ENCODE measurements at places on chromosomes 1 and 21.
A peak's percentile ranks its signal among the peaks of the same experiment; 100 is the strongest.

DNA sequence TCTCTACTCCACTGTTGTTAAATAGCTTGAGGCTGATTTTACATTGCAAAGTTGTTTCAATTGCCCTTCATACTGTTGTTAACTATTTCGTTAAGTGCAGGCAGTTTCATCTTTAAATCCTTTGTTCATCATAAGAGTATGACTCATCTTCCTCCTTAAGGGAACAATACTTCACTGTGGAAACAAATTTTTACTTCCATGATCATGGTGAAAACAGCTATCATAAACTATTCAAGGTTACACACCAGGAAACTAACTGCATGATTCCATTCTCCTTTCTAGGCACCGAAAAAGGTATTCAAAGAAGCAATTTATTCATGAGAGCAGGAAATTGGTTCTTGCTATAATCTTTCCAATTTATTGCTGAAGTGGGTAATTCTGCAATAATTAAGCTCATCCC, 593.2 kb downstream of the LRRIQ3 start:
- DNase-seq, result no peak

DNA sequence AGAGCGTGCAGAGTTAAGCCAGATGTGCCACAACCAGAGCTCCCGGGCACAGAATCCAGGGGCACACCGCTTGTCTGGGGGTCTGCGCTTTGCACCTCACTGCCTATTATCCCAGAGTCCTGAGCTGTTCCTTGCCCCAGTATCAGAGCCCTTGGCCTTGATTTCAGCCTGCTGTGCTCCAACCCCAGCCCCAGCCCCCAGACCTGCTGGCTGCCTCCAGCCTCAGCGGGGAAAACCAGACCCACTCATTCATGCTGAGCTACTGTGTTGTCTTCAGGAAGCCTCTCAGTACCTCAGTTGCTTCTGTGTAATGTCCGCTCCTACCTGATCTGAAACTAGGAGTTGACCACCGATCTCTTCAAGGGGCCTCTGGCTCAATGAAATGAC, 1.1 kb downstream of the IKBKE start:
- DNase-seq, result no peak

DNA sequence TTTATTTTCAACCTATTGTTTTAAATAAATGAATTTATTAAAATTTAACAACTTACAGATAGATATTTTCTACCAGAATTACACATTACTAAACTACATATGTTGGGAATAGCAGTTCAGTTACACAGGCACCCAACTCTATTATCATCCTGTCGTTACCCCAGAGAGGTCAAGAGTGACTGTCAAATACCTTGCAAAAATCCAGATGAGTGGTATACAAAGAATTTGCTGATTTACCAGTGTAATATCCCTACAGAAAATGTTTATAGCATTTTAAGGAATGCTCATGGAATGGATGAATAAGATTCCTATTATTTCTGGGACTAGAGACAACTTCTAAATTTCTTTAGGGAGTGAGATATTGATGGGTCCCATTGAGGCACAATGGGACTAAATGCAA, 300.7 kb upstream of the RGS18 start:
- no peak for DNase-seq

GRCh38 chr1:223682502-223682901, 17.0 kb upstream of the CAPN8 start:
- no peak for DNase-seq

GRCh38 chr1:205186191-205186590, 25.3 kb downstream of the DSTYK start:
- no peak for DNase-seq

DNA sequence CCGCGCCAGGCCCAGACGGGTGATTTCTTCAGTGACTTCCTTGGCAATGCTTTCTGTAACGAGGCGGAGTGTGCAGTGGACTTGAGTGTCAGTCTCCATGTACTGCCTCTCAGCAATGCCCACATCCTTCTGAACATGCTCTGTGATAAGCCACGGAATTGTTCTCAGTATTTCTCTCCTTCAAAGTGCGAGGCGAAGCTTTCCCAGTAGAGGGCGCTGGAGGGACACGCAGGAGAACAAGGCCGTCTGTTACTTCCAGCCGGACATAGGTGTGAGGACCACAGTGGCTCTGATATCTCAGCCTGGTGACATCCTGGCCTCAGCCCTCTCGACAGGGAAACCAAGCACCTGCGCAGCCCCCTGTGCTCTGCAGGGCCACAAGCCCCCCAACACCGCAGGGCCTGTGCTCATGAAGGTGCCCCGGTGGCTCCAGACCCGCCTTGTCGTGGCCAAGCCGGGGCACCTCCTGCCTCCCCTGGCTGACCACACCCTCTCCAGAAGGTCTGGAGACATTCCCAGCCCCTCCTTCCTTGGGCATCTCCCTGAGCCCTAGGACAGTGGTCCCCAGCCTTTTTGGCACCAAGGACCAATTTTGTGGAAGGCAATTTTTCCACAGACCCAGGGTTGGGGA, 46.1 kb upstream of the BACE2 start:
- DNase-seq, result peak; percentile 92

DNA sequence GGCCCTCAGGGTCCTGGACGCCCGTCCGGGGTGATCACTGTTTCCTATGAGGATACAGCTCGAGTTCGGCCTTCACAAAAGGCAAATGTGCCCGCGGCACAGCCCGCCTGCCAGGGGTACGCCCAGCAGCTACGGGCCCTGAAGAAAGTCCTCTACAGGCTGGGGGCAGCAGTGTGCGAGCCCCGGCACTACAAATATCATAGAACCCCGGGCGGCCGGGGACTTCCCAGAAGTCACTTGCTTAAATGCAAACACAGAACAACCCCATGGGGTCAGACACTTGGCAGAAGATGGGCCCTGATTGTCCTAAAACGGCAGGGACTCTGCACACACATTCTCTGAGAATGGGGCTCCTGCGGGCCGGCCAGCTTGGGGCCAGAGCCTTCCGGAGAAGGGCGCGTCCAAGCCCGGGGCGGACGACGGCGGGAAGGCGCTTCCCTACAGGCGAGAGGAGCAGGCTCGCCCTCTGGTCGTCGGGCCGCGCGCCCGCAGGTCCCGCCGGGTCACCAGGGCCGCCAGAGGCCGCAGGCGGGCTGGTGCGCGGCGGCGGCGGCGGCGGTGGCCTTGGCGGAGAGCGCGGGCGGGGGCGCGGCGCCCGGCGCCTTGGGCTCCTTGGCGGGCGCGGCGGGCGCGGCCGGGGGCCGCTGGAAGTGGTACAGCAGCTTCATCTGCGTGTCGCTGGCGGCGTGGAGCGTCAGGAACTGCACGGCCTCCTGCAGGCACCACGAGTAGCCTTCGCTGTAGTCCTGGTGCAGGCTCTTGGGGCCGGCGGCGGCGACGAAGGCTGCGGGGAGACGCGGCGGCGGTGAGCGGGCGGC, 888 bp downstream of the HES5 start:
- no peak for DNase-seq

- no peak for DNase-seq
Measured at GRCh38 chr1:20052386-20052785, 17.6 kb upstream of the PLA2G5 start.

- peak; percentile 86 for DNase-seq
Measured at GRCh38 chr1:234933475-234933874, 195.2 kb downstream of the TOMM20 start.

- DNase-seq, result no peak
Measured at GRCh38 chr1:168206111-168206510, 19.7 kb upstream of the SFT2D2 start.

DNA sequence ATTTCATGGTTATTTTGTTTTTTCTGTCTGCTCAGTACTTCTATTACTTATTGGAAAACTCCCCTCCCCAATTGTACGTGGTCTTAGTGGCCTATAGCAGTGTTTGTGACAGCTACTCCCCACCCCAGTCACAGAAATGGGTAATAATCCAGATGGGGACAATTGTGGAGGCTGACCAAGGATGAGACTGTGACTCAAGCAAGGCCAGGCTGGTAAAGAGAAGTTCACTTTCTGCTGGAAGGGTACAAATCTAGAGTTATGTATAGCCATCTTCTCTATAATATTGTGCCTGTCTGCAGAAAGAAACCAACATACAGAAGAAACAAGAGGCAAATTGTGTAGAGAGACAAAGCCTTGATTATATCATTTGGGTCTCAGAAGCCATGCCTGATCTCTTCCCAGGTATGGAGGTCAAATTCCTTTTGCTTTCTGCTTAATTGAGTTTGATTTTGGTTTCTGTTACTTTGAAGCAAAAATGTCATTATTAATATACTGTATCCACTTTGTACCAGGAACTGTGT, 270.4 kb downstream of the HLX start:
- DNase-seq, result no peak

DNA sequence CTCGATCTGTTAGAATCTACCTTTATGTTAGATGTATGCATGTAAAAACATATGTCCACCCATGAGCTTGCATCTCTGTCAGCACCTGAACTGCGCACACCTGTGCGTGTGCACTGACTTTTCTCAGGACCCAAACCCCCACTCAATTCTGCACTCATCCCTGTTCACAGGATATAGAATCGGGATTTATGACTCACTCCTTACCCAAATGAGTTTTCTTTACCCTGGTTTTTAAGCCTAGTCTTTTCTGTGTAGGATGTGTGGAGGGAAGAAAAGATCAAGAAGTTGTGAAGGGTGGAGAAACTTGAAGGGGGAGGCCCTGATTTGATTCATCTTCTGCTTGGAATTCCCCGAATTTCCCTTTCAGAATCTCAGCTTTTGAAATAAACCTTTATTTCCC, 2.4 kb downstream of the ACKR1 start:
- no peak for DNase-seq

DNA sequence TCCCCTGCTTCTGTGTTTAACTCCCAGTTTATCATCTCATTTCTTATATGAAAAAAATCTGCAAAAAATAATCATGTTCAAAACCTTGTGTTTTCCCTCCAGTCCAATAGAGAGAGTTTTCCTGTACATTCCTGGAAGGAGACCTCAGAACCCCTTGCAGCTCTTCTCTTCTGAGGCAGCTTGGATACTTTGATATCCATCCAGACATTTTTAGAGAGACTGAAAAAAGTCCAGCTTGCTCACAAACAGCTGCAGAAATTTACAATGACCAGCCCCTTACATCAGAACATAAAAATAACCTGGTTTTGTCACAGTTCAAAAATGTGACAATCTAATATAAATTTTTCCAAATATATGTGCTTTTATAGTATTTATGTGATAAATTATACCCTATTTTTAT, 73.3 kb upstream of the C1orf115 start:
- no peak for DNase-seq

GRCh38 chr1:39833121-39833520, 44.5 kb upstream of the BMP8B start:
- DNase-seq, result no peak

DNA sequence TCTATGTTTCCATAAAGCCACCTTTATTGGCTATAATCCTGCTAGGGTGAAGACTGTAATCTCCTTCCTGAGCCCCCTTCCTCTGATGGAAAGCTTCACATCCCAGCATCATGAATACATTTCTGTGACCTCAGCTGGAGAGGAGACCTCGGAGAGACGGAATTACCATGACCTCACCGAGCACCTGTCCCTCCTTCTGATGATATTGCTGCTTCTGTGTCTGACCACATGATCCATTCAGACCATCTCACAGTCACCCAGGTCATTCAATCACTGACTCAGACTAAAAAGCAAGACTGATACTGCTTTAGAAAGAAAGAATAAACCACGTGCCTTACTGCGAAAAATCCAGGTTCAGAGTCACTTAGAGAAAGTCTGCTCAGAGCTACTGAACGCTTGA, 8.8 kb downstream of the KCND3 start:
- no peak for DNase-seq

GRCh38 chr1:228994676-228995594, 259.7 kb downstream of the RHOU start:
- no peak for DNase-seq

GRCh38 chr1:218863987-218864386, 309.7 kb upstream of the LYPLAL1 start:
- no peak for DNase-seq

- no peak for DNase-seq
Measured at GRCh38 chr1:240199758-240200645, 108.3 kb downstream of the FMN2 start.

GRCh38 chr1:221509575-221510355, 232.1 kb downstream of the DUSP10 start:
- DNase-seq, result no peak

DNA sequence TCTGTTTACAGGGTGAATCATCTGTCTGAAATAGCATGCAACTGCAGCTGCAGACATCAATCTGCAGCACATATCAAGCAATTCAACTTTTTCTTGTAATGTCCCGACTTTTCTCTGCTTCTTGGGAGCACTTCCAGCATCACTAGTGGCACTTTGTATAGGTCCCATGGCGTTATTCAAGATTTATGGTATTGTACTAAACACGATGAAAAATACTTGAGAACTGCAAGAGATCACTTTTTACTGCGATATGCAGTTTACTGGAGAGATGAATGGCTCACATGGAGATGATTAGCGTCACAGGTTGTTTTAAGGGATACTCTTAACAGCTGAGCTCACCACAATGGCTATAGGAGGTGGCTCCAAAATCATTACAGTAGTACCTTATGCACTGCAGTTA, 7.2 kb upstream of the SCMH1 start:
- no peak for DNase-seq

DNA sequence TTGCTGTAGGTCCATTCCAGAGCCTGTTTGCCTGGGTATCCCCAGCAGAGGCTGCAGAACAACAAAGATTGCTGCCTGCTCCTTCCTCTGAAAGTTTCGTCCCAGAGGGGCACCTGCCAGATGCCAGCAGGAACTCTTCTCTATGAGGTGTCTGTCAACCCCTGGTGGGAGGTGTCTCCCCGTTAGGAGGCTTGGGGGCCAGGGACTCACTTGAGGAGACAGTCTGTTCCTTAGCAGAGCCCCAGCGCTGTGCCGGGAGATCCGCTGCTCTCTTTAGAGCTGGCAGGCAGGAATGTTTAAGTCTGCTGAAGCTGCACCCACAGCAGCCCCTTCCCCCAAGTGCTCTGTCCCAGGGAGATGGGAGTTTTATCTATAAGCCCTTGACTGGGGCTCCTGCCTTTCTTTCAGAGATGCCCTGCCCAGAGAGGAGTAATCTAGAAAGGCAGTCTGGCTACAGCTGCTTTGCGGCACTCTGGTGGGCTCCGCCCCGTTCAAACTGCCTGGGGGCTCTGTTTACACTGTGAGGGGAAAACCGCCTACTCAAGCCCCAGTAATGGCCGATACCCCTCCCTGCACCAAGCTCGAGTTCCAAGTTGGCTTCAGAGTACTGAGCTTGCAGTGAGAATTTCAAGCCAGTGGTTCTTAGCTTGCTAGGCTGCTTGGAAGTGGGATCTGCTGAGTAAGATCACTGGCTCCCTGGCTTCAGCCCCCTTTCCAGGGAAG, 8.7 kb upstream of the SLC25A24 start:
- no peak for DNase-seq

- peak; percentile 19 for DNase-seq
Measured at GRCh38 chr1:146019231-146020057, 2.1 kb downstream of the HJV start.

- no peak for DNase-seq
Measured at GRCh38 chr1:44254392-44254910, 41.2 kb downstream of the DMAP1 start.

- DNase-seq, result peak; percentile 61
Measured at GRCh38 chr1:109274533-109275476, 8.1 kb downstream of the PSRC1 start.

Measured in tibial artery (tissue), 4 donors.